ENCODE measurements at places on chromosomes 2 and 18.
A peak's percentile ranks its signal among the peaks of the same experiment; 100 is the strongest.

DNA sequence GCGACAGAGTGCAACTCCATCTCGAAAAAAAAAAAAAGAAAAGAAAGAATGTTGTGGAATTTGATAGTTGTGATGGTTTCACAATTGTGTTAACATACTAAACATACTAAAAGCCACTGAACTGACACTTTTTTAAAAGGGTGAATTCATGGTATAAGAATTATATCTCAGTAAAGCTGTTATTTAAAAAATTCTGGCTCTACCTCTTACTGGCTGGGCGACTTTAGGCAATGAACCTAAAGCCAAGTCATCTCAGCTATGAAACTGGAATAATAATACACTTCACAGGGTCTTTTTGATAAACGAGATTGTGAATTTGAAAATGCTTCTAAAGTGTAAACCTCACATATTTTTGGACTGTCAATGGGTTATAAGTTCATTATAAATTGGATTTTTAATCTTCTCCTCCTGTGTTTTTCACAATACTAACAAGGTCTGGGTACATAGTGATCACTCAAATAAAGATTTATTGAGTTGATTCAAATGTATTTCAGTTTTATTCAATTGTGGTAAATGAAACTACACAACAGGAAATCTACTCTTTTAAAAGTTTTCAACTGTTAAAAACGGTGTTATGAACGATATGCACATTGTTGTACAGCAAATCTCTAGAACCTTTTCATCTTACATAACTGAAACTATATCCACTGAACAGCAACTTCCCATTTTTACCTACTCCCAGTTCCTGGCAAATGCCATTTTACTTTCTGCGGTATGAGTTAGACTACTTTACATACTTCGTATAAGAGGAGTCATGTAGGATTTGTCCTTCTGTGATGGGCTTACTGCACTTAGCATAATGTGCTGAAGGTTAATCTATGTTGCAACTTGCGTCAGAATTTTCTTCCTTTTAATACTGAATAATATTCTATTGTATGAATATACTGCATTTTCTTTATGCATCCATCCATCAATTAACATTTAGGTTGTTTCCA, 43.0 kb upstream of the GTF2A1L start:
- DNase-seq, result no peak

DNA sequence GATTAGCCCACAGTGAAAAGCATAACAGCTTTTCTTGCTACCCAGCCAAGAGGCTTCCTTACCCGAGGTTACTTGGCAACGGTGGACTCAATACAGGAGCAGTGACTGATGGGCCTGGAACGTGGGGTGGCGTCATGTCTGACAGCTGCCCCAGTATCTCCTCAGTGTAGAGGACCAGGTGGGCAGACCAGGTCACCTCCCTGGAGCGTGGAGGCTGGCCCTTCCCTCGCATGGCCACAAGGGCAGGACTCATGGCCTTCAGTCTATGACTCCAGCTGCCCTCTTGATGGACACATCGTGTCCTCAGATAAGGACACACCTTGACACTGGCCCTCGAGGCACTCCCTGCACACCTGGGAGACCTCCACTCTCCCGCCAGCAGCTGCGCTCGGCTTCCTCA, 6.4 kb downstream of the ASPRV1 start:
- DNase-seq, result no peak

DNA sequence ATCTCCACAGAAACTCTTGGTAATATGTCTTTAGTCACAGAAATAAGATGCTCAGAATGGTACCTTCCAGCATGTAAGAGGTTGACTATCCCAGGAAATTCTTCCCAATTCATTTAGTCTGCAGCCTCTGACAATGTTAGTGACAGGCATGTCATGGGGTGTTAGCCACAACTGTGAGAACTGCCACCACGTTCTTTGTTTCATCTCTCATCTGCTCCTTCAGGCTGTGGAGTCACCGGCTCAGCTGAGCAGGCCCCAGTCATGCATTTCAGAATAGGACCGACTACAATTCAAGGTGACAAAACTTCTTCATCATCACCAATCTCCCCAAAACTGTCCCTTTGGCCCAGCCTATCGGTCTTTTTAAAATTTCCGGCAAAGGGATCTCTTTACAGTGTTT, 167.5 kb downstream of the AKAIN1 start:
- DNase-seq, result no peak

DNA sequence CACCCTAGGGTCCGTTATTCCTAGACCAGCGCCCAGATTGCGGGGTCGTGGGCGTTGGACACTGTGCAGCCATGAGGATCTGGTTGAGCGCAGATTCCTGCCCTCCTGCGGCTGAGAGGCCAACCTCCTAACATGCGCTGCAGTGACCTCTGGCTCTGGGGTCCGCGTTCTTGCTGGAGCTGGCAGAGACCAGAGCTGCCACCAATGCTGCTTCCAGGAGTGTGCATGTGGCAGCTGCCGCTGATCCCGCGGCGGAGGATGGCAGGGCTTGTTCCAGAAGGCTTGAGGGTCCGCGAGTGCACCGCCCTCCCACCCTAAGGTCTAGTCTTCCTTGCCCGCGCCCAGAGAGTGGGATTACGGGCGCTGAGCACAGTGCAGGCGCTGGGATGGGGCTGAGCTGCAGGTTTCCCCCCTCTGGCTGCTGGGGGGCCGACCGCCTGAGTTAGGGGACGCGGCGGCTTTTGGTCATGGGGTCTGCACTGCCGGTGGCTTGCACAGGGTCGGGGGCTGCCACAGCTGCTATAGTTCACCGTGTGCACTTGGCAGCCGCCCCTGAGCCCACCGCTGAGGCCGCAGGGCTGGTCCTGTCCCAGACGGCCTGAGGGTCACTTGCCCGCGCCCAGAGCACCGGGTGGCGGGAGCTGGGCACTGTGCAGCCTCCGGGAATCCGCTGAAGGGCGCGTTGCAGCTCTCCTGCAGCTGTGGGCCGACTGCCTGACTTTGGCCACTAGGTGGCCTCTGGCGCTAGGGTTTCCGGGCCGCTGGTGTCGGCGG, 145.9 kb downstream of the CCDC74A start:
- peak; percentile 21 for DNase-seq

DNA sequence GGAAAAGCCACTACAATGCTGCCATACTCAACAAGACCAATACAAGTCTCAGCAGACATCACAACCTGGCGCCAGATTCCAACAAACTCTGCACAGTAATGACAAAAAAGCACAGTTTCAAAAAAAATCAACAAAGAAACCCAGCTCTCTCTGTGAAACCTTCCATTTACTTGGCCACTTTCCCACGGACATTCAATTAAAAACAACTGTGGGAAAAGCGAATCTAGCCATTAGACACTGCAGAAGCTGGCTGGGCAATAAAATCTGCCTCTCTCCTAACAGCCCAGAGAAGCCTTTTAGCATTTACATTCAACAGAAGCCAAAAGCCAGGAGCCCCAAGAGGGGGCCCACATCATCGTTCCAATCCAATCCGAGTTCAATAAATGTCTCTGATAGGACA, 128.9 kb downstream of the HDAC4 start:
- DNase-seq, result no peak

- no peak for DNase-seq
Measured at GRCh38 chr2:127763776-127764175, 47.2 kb downstream of the WDR33 start.

DNA sequence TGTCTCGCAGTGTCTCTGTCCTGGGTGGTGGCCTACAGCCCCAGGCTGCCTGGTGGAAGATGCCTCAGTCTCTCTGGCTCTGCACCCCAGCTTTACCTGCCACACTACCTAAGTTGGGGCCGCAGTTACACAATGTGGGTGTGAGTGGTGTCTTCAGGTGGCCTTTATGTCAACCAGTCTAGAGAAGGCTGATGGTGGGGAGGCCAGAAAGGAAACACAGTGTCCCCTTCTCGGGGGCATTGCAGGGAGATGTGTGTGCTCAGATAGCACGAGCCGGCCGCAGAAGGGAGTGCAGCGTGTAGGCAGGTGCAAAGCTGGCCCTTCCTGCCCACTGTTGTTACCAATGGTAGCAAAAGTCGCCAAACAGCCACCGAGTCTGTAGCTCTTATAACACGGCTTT, 216.1 kb downstream of the SH3RF3 start:
- no peak for DNase-seq

DNA sequence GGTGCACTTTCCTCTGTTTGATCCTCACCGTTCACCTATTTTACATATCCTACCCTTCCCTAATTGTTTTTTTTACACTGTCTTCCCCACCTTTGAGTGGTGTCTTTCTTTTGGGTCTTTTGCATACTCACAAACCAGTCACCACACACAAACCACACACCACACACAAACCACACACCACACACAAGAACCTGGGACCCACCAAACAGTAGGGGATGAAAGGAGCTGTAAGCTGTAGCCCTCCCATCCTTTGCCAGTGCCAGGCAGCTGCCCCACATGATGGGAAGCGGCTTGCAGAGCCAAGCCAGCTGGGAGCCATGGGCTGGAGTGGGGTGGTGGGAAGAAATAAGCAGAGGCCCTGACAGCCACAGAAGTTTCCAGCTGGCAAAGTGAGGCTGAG, 38.9 kb upstream of the MSH6 start:
- no peak for DNase-seq

- no peak for DNase-seq
Measured at GRCh38 chr2:237066396-237066795, 19.3 kb upstream of the COPS8 start.

- DNase-seq, result no peak
Measured at GRCh38 chr2:18422432-18423165, 137.9 kb downstream of the RDH14 start.

- no peak for DNase-seq
Measured at GRCh38 chr2:80291656-80292055, 12.9 kb downstream of the LRRTM1 start.

DNA sequence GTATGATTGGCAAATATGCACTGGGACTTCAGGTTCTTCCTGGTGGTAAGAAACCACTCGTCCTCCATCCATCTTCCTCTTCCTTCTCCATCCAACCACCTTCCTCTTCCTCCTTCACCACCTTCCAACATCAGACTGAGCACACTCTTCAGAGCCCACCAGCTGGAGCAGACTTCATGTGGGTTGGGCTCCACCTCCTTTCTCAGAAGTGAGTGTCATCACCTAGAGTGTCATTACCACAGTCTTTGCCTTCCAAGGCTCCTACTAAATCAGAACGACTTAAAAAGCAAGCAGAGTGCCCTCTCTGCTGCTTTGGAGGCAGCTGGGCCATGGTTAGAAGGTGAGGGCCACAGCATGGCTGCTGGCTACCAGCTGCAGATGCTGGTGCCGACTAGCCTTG, 171.6 kb downstream of the SH3RF3 start:
- DNase-seq, result no peak

- no peak for DNase-seq
Measured at GRCh38 chr2:20456116-20456571, 9.3 kb downstream of the RHOB start.

DNA sequence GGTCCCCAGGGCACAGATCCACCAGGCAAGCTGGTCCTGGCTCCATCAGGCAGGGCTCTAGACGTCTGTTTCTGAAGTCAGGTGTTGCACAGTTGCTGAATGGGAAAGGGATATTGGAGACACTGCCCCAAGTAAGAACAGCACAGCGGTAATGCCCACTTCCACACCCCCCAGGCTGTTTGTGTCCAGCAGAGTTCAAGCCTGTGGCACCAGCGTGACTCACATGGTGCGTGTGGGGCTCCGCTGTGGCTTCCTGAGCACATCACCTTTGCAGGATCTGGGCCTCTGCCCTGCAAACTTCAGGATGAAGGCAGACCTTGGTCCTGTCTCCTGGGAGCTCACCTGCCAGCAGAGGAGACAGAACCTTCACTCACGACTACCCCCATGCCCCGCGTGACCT, 203.3 kb downstream of the TFCP2L1 start:
- DNase-seq, result no peak

- DNase-seq, result no peak
Measured at GRCh38 chr2:238003234-238004031, 36.6 kb downstream of the UBE2F start.

Measured in stimulated activated CD8-positive, alpha-beta memory T cell treated with anti-CD3 and anti-CD28 coated beads, Interleukin-4, amount 100 ng/mL, for 4 hours (primary cell).